ENCODE measurements at places on chromosomes 13 and 19. TPM values are rescaled to one million over a fixed set of nuclear protein-coding genes. Genes with fewer than 3 reads are reported as not detected.

Gene MBD3L2
- total RNA-seq = not detected

Gene ZNF345
- 2.3 TPM for total RNA-seq

Gene IZUMO2
- total RNA-seq = not detected

Gene LILRB4
- total RNA-seq = 2.8 TPM

Gene MCF2L
- 88.3 TPM for total RNA-seq

Gene KCNRG
- 0.30 TPM for total RNA-seq

Gene CABP5
- total RNA-seq = not detected

Gene ZNF850
- 1.1 TPM for total RNA-seq

Gene ONECUT3
- 0.05 TPM for total RNA-seq

Gene RNF17
- not detected for total RNA-seq

Gene NKPD1
- total RNA-seq = 0.07 TPM

Gene MISP3
- 50.0 TPM for total RNA-seq

Gene CRLF1
- 1.6 TPM for total RNA-seq

Gene PRR20D
- total RNA-seq = not detected

Gene S1PR4
- total RNA-seq = 0.96 TPM

Gene ZNF835
- 1.3 TPM for total RNA-seq

Gene TLE6
- 2.9 TPM for total RNA-seq

Gene CCDC70
- total RNA-seq = not detected

Gene PROZ
- total RNA-seq = not detected

All from colonic mucosa (tissue), 4 donors.